ENCODE measurements at places on chromosomes 4 and X.

DNA sequence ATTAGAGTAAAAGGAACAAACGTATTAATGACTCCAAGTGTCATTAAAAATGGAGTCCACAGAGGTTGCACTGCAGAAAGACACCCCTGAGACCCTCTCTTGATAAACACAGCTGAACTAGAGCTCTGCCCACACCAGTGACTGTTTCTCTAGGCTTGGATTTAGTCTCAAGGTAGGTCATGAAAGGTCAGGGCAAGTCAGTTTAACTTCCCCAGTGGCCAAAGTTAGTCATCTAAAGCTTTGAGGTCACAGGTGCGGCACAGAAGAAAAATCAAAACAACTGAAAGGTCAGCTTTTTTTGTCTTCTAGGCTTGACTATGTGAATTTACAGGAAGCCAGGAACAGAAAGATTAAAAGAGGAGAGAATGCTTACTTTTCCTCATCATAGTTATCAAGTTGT is 749.6 kb downstream of the RAB28 start:
- no peak for DNase-seq

- no peak for DNase-seq
Observed at GRCh38 chr4:153919667-153920066, 130.8 kb upstream of the SFRP2 start.

- DNase-seq = no peak
Observed at GRCh38 chr4:70712150-70712549, 9.6 kb upstream of the RUFY3 start.

GRCh38 chr4:141900856-141901255 is 264.5 kb downstream of the IL15 start:
- DNase-seq = no peak

- peak; percentile 22 for DNase-seq
Observed at GRCh38 chr4:3442959-3443749, 1.4 kb downstream of the HGFAC start.

Measured in stimulated activated CD8-positive, alpha-beta memory T cell treated with anti-CD3 and anti-CD28 coated beads, Interleukin-4, amount 100 ng/mL, for 4 hours (primary cell).